ENCODE measurements at places on chromosomes 7 and 10.

GRCh38 chr10:106942035-106942662 is 222.4 kb downstream of the SORCS1 start:
- DNase-seq = no peak

DNA sequence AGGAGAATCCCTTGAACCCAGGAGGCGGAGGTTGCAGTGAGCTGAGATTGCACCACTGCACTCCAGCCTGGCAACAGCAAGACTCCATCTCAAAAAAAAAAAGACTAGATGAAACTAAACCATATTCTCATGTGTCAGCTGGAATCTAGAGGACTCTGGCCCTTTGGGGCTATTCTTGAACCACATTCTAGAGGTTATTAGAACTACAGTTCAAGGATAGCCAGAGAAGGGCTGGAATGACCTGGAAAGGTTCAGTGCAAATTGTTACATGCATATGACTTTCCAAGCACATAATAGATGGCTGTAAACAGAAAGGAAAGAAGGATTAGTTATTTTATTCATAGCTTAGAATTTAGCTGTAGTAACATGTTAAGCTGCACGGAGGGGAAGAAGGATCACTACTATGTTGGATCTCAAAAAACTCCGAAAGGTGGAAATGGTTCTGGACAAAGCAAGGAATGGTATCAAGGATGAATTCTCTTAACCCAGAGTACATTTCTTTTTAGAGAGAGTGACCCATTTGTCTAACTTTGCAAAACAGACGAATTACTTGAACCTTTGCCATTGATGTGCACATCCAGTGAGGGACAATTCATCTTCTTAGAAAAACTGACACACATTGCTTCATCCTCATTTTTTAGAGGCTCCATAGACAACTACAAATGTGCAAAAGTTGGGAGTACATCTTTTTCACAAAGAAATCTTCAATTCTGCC is 124.0 kb upstream of the SAMD8 start:
- DNase-seq = no peak

GRCh38 chr7:73717991-73718405 is 1.5 kb downstream of the STX1A start:
- DNase-seq = peak; percentile 47

- DNase-seq = no peak
These were observed 72.7 kb upstream of the PRKG1 start for GRCh38 chr10:51001587-51001986.

GRCh38 chr10:1736144-1736971 is 967 bp downstream of the ADARB2 start:
- no peak for DNase-seq

GRCh38 chr7:136131304-136131630 is 154.1 kb upstream of the MTPN start:
- no peak for DNase-seq

DNA sequence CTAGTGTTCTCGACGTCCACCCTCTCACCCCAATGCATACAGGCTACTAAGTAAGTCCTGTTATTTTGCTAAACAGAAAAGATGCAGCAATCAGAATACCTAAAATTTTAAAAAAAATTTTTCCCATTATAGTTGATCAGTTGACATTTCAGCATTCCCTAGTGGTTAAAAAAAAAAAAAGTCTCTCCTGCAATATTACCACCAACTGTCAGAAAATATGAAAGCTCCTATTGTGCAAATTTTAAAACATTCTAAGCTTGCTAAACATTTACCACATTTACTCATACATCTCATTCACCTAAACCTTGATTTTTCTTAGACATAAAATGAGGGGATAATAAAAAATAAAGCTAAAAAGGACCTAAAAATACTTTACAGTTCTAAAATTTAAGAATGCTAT is 165.6 kb downstream of the AVL9 start:
- no peak for DNase-seq

DNA sequence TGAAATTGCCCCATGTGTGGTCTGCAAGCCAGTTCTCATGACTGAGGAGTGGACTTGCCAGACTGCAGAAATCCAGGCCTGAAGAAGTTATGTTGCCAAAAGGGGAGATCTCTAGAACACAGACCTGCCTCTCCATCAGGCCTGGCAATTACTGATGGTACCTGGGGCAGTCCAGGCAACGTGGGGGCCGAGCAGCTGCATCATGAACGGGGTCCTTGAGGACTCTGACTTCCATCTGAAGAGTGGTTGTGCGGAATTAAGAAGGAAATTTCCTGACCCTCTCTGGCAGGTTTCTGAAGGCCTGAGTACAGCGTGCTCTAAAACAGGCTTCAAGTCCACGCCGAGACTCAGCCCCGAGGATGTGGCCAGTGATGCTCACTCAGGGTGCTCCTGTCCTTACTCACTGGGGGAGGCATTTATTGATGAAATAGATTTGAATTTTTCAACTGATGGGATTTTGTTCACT is 30.4 kb downstream of the RAMP3 start:
- no peak for DNase-seq

GRCh38 chr7:157738066-157738460 is 401.3 kb downstream of the DNAJB6 start:
- DNase-seq = no peak

- no peak for DNase-seq
These were observed 17.8 kb upstream of the GSAP start for GRCh38 chr7:77433901-77434300.

GRCh38 chr7:112452102-112452888 is 2.0 kb downstream of the IFRD1 start:
- no peak for DNase-seq

GRCh38 chr10:109823196-109823595 is 100.1 kb downstream of the XPNPEP1 start:
- DNase-seq = no peak

DNA sequence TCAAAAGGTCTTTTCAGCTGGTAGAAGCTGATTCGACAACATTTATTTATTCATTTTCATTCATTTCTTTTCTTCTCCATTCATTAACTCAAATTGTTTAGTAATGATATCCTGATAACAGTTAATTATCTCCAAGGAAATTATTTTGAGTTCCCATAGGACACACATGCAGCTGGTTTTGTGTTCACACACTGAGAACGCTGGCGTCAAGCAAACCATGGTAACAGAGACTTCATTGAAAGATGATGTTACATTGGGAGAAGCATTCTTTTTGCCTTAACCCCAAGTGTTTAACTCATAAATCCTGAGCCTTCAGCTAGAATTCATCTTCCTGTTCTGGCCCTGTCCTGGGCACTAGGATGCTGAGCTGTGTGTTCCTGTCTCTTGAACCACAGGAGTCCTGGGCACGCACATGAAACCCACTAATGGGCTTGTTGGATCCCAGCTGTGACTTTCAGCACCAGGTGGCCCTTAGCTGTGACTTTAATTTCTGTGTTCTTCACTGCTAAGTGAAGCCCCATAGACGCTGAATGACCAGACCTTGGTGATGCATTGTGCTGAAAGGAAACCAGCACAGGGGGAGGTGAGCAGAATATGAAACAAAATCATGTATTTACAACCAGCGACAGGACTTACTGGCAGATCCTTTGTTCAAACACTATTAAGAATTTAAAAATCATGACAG is 121.5 kb upstream of the PRSS58 start:
- DNase-seq = no peak

DNA sequence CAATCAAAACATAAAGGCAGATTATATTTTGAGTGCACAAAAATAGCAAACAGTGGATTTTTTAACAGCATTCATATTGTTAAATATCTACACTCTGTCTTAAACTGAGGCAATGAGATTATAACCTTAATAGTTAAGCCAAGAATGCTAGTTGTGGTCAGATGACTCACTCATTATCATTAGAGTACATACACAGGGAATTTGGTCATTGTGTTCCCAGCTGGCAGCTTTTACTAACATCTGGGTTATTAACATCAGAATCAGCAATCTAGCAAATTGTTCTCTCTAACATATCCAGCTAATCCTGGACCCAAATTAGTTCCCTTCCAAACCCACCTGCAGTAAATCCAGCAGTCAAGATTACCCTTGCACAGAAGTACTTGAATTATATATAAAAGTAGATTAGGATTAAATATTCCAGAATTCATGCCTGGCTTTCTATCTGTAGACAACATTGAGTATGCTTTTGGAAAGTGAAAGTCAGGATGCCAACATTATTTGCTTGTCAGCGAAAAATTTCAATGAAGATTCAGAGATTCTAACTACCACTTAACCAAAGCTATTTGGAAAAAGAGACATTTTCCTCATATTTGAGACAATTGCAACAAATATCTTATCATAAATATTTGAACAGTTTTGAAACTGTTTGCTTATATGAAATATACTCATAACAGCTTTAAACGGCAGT is 1035.6 kb upstream of the PHF14 start:
- no peak for DNase-seq

GRCh38 chr7:18552316-18552916 is 56.9 kb downstream of the HDAC9 start:
- DNase-seq = no peak

- no peak for DNase-seq
These were observed 7.2 kb downstream of the UPP1 start for GRCh38 chr7:48096273-48096672.

DNA sequence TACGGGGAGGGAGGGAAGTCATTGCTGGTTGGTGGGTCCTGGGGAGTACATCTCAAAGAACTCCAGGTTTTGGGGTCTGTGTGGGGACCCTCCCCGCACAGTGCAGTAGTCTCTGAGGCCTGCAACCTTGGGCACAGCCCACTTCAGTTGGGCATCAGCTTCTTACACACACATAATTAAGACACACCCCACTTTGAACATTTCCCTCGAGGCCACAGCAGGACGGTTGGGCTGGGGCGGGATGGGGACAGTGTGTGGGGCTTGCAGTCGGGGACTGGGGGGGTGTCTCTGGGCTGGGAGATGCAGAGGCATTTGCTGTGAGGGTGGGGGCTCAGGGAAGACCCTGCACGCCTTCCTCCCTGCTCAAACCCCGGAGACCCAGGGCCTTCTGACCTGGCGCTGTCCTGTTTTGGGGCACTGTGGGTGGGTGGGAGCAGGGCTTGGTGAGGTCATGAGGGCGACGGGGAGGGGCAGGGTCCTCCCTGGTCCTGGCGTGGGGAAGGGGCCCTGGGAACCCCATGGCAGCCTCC is 1.3 kb downstream of the LFNG start:
- DNase-seq = no peak

GRCh38 chr10:131726076-131726880 is 174.5 kb upstream of the PPP2R2D start:
- DNase-seq = no peak

DNA sequence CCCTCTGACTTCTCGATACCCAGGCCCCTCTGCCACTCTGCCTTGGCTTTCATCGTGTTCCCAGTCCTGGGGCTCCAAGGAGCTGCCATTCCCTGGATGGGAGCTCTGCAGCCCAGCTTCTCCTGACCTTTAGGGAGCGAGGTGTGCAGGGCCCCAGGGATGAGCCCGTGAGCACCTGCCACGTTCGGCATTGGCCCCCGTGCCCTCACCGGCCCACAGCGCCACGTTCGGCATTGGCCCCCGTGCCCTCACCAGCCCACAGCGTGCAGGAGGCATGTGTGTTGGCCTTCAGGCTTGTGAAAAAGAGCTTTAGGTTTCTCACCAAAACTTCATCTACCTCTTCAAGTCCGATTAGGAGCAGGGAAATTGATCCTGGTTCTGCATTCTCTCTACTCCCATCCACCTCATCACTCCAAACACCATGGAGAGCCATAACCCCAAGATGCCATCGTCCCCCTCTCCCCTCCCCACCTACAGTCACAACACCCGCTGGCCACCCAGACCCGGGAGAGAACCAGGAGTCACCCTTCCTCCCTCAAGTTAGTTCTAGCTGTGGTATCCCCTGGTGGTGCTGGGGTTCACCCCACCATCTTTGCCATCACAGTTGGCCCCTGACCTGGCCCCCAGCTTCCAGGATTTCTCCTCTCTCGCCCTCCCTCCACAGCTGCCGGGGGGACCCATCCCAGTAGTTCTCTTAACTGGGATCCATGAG is 119.4 kb upstream of the NPS start:
- DNase-seq = no peak

- no peak for DNase-seq
These were observed 27.4 kb downstream of the SFMBT2 start for GRCh38 chr10:7383442-7383841.

- no peak for DNase-seq
These were observed 173.7 kb downstream of the LRMDA start for GRCh38 chr10:75605096-75605495.

DNA sequence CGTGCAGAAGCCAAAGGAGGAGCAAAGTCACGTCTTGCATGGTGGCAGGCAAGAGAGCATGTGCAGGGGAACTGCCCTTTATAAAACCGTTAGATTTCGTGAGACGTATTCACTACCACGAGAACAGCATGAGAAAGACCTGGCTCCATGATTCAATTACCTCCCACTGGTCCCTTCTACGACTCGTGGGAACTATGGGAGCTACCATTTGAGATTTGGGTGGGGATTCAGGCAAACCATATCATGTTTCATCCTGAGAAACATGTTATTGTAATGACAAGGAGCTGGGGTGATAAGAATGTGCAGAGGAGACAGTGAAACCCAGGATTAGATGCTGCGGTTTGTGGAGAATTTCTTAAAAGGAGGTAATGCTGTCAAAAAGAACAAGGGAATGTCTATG is 34.0 kb downstream of the THNSL1 start:
- no peak for DNase-seq

DNA sequence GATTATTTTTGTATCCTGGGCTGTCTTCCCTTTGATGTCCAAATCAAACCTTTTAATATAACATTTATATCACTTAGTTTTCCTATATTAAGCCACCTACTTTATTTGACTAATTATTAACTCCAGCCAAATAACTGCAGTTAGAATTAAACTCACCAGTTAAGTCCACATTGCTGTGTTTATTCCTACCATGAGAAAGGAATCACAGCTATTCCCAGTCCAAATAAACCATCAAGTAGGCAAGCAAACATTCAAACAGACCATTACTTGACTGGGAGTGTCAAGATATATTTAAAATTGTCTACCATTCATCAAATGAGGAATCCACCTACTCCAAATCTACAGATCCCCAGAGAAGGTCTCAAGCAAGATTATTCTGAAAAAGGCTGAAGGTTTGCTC is 22.4 kb downstream of the PDE1C start:
- no peak for DNase-seq

- DNase-seq = no peak
These were observed 7.3 kb downstream of the PDK4 start for GRCh38 chr7:95589031-95589430.

DNA sequence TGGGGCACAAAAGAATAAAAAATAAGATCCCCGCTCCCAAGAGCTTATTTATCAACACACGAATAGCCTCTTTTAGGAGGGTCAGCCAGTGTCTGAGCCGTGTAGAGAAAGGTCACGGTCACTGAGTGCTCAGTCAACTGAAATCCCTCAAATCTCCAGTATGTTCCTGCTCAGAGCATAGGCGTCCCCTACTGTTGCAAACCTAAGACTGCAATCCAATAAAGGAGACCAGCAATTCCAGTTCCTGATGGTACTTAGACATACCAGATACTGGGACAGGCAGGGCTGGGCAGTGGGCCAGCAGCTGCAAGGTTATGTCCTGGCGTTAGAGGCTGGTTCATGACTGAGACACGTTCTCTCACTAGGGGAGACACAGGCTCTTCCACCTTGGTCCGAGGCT is 93.6 kb downstream of the CACNB2 start:
- no peak for DNase-seq

All from stimulated activated CD4-positive, alpha-beta T cell treated with anti-CD3 and anti-CD28 coated beads, Interleukin-1b, Interleukin-23, amount 100 ng/mL, for 1 hour (primary cell).